ENCODE measurements at places on chromosomes 13 and 19.

GRCh38 chr13:75785130-75785529 lies 149.0 kb downstream of the LMO7 start:
- peak; percentile 70 for DNase-seq

- peak; percentile 97 for DNase-seq
Observed at GRCh38 chr19:10334588-10335351, 1.4 kb upstream of the RAVER1 start.

- no peak for DNase-seq
Observed at GRCh38 chr13:91572944-91573598, 174.7 kb downstream of the GPC5 start.

GRCh38 chr13:23427881-23428528 lies 5.5 kb downstream of the SACS start:
- DNase-seq, result peak; percentile 59

- peak; percentile 74 for DNase-seq
Observed at GRCh38 chr19:29687897-29688728, 22.9 kb downstream of the PLEKHF1 start.

- DNase-seq, result no peak
Observed at GRCh38 chr19:46860846-46861690, at the start of gene ARHGAP35. Gene ARHGAP35, plus strand, starts transcription at chr19:46860997. Its CDS starts 57,679 bp downstream, at chr19:46918676.

- no peak for DNase-seq
Observed at GRCh38 chr13:102441085-102441484, 39.2 kb upstream of the FGF14 start.

DNA sequence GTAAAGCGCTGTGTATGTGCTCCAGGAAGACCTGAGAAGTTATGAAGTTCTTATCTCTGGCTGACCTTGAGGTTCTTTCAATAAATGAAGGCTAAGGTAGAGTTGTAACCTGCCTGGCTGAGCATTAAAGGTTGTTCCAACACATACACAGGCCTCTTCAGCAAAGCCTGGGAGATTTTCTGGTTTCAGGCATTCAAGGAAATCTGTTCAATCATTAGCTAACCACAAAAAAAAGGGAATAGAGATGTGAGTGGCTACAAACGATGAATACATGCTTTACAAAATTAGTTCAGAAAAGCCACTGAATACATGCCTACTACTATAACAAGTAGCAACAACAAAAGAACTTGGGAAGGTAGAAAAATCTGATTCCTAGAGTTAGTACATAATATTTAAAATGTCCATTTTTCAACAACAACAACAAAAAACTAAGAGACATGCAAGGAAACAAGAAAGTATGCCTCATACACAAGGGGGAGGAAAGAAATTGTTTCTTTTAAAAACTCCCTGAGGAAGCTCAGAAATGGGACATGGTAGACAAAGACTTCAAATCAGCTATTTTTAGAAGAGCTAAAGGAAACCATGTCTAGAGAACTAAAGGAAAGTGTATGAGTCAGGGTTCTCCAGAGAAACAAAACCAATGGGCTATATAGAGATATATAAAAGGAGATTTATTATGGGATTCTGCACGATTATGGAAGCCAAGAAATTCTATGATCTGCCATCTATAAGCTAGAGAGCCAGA lies 191.5 kb upstream of the IPO5 start:
- DNase-seq, result no peak

- DNase-seq, result peak; percentile 8
Observed at GRCh38 chr13:42600943-42601342, 27.0 kb downstream of the TNFSF11 start.

DNA sequence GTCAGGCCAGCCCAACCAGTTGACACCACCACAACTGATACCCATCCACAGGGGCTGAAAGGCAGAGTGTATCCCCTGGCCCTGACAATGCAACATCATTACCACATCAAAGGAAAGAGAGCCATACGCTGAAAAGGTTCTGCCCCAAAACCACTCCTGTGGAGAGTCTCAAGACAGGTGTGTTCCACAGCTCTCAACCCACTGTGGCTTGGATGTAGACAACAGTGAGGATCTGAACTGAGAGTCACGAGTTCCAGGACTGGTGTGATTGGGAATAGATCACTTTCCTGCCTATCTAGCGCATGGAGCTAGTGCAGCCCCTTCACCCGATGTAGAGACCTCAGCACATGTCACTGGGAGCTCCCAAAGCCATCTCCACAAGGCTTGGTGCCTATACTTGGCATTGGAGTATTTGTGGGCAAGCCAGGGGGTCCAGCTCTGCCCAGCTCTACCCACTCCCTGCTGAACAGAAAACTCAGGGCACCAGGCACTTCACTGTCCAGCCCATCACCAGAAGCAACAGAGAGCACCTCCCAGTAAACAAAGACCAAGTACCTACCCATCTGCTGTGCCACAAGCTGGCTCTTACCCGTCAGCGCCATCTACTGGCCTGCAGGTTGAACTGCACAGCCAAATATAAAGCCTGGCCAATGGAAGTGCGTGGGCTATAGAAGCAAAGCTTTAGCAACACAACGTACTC lies 579.5 kb downstream of the UQCRFS1 start:
- peak; percentile 61 for DNase-seq

GRCh38 chr13:102328909-102329308 lies 72.9 kb downstream of the FGF14 start:
- DNase-seq, result no peak
